ENCODE measurements at places on chromosomes 16 and 17.

DNA sequence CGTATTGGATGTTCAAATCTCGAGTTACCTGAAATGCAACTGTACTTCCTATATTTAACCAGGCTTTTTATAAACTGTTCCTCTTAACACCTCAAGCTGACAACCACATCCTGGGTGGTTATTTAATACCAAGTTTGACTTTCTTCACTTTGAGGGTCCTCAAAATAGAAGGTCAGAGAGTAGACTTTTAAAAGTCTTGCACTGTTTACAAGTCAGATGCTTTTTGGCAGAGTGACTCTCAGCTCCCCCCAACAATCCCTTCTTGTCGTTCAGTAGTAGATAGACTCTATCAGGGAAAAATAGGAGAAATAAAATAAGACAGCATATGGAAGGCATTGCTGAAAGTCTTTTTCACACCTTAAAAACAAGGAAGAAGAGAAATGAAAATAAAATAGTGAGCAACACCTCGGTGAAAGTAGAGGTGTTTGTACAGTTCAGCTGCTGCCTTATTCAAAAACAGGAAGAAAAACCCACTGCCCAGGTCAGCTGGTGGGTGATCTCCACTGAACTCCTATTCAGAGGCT is 650.4 kb downstream of the WWOX start:
- peak; percentile 48 for DNase-seq

DNA sequence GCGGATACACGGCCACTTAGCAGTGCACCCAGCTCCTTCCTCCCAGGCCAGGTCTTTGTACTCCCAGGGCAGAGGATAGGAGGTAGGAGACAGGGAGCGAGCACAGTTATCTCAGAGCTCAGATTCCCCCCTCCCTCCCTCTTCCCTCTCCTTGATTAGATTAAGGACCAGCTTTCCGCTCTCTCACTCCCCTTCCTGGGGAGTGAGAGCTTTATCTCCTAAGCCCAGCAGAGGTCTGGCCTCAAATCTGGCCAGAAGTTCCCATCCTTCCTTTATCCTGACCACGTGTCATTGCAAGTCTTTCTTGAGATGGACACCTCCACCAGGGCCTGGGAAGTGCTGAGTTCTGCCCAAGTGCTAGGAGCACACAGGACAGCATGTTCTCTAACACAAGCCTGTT is 5.1 kb downstream of the ARL4D start:
- DNase-seq, result no peak

DNA sequence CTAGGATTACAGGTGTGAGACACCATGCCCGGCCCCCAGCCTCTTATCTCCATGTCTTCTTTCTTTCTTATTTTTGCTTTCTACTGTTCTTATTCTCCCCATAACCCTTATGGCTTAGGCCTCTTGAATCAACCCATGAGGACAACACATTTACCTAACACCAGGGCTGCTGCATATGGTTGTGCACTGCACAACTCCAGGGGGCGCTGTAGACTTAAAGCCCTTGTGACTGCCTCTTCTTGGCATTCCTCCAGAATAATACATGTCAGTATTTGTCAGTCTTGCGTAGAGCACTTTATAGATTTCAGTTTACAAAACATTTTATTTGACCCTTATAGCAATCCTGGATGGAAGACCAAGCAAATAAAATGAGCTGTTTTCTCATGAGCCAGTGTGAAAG is 225.0 kb upstream of the SALL1 start:
- DNase-seq, result no peak

DNA sequence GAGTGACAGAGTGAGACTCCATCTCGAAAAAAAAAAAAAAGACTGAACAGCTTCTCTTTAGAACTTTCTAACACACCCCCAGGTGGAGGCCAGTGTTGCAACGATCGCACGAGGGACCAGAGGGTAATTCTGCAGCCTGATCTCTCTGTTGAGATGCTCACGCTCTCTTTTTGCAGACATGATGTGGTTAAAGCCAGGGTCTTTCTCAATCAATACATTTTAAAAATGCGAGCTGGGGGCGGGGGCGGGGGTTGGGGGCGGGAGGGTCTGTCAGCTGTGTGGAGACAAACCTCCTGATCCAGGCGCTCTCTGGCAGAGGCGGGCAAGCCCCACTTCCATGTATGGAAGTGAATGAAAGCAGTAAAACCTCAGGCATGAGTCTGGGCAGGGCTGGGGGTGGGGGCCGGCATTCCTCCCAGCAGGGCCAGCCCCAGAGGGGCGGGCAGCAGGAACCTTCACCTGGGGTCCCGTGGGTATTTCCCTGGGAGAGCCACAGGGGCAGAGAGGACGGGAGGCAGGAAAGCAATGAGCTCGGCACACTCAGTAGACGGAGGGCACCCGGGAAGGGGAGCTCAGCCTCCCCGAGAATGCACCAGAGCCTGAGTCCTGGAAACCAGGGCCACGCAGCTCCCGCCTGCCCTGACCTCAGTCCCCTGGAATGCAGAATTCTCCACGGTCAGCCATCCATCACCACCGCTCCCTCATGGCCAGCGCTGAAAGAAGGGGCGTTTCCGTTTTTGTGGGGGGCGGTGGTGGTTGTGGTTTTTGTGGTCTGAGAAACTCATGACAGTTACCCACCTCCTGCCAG is 28.0 kb downstream of the NXN start:
- no peak for DNase-seq

GRCh38 chr16:7534749-7535148 is 202.1 kb downstream of the RBFOX1 start:
- DNase-seq, result no peak

- no peak for DNase-seq
Observed at GRCh38 chr16:10078541-10078949, 103.7 kb downstream of the GRIN2A start.

DNA sequence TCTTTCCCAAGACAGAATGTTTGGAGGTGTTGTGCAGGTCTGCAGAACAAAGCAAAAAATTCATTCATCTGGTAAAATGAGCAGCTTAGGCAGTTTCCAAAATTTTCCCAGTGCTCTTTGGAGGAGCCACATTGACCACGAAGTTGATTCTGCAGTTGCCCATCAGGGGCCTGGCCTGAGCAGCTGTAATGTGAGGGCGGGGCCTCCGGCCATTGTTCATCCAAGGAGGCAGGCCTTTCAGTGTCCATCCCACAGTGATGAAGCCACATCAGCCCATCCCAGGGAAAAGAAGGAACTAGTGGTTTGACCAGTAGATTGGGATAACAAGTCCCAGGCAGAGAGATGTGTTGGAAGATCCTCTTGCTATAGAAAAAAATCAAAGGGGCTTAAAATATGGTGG is 10.1 kb downstream of the UBFD1 start:
- DNase-seq, result no peak

DNA sequence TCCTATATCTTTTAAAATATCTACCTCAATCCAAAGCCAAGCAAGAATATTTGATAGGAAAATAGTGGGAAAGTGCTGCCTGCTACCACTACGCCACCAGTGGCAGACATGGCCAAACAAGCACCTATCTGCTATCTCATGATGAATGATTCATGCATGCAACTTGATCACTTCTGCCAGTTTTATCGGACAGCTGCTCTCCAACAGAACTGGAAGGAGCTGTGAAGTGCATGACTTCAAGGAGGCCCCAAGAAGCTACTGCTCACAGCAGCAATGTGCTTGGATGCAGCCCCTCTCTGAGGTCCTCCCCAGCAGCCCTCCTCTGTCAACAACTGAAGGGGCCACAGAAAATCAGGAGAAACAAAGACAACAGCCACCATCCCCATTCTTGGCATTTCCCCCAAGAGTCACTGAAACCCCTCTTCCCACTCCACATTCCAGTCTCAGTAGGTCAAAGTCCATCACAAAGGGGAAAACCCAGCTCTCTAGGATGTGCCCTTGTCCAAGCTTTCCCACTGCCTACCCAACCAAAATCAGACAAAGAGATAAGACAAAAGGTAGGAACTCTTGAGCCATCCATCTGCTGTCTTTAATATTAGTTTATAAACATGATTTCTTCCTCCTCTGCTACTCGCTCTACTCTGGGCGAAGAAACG is 215.3 kb downstream of the C16orf78 start:
- no peak for DNase-seq

- DNase-seq, result peak; percentile 11
Observed at GRCh38 chr16:82945420-82946101, 318.8 kb downstream of the CDH13 start.

- DNase-seq, result no peak
Observed at GRCh38 chr16:7333180-7333725, 608 bp downstream of the RBFOX1 start.

DNA sequence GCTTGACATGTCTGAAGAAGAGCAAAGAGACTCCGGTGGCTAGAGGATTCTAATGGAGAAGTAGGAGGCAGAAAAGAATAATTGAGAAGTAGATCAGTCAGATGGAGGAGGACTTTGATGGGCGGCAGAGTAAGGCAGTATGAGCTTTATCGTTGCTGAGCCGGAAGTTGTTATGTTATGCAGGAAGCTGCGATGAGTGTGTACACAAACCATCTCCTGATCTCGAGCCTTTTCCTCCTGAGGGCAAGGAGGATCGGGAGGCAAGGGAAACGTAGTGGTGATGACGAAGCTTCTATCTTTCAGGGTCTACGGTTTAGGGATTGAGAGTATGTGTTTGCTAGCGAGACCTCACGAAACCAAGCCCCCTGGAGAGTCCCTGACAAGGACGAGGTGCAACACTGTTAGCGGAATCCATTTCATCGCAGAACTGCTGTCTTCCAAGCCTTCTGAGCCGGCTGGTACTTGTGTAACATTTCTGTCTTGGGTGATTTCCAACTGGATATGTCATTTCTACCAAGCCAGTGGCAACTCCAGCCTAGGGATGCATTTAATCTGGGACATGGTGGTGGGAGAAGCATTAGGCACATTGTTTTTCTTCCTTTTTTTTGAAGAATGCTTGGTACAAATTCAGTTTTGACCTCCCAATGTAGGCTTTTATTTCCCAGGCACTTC is 45.5 kb downstream of the RBFOX1 start:
- DNase-seq, result no peak

DNA sequence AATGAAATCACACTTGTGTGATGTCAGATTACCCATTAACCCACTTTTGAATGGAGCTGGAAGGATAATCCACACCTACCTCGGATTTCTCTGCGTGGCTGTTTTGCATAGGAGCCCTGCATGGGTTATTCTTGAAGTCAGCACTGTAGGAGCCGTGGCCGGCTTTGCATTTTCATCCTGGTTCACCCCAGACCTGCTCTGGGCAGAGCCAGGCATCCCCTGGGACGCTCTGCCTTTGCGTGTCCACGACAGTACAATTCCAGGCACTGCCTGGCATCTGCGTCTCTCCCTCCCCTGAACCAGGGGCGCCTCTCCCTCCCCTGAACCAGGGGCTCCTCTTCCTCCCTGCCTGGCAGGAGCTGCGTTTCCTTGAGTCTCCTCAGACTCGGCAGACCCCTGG is 29.7 kb upstream of the ZNF750 start:
- DNase-seq, result no peak

- DNase-seq, result no peak
Observed at GRCh38 chr16:24007391-24007790, 171.6 kb downstream of the PRKCB start.

DNA sequence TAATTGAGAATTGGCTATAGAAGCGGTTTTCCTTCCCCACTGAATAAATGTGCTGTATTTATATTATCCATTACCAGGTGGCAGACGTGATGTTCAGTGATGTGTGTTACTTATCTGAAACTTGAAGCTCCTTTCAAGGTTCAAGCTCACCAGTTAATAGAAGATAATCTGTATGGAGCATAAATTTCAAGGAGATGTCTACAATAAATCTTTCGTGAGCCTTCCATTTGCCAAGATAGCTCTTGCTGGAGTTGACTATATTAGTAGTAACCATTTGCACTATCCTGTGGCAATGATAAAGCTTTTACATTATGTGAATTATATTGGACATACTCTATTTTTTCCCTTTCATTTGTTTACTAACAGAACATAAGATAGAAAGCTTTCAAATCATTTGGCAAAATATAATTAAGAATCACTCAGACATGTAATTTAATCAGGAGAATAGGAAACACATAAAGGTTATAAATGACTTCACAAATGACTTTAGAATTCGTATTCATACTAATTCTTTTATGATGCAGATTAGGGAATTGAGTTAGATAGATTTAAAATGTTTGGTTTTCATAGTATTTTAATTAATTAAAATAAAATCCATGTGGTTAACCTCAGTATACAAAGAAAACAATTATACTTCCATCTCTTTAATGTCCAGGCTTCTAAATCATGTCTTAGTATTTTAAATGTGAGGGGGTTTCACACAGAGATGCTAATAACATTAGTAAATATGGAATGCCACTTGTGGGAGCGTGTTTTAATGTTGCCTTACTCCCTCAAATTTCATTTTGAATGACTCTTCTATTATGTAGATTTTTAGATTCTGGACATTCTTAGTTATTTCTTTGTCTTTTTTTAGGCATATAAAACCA is 664.4 kb upstream of the CDH8 start:
- no peak for DNase-seq

DNA sequence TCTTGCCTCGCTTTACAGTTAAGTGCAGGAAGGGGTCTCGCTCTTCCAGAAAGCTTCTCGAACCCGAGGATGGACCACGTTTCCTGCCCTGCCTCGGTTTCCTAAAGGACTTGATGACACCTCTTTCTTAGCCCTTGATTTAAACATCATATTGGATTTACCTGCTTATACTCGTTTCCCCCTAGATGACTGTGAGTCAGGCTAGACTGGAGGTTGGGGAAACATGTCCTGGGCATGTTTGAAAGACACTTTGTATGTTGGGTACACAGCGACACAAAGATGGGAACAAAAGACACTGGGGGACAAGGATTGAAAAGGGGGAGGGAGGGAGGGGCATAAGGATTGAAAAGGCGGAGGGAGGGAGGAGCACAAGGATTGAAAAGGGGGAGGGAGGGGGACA is 30.0 kb downstream of the SDK2 start:
- no peak for DNase-seq

DNA sequence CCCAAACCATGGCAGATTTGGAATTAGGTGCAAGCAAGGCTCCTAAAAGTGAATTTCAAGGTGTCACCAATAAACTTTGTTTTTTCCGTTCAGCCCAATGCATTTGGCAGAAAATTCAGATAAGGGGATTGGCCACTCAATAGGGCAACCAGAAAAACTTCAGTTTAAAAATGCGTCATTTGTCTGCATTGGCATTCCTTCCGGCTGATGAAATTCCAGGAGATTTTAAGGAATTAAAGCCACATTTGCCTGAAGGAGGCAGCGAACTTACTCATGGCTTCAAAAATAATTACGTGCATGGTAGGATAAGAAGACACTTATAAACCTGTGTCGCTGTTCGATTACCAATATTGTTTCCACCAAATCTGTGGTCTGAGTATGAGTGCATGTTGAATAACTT is 151.9 kb downstream of the SALL1 start:
- DNase-seq, result no peak

DNA sequence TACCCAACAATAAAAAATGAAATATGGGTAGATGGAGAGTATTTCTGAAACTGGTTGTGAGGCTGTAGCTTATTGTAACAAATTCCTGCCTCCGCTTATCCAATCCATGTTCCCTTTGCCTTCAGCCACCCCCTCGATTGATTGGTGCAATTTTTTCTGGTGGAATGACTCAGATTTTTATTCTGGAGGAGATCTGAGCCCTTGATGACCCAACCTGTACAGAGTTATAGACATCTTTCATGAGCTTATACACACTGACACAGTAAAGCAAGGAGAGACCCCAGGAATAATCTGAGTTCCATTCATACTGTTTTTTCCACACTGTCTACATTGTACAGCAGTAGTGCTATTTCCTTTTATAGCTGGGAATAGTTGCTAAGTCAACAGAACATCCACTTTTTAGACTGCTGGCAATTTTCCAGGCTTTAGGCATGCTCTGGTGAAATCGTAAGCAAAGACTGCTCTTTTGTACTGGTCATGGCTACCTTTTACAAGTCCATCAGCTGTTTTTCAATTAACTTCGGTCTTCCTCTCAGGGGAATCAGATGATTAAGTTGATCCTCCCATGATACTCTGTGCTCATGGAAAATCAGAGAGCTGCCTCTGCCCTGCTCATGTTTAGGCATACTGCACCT is 30.1 kb downstream of the CCL4 start:
- no peak for DNase-seq

- DNase-seq, result no peak
Observed at GRCh38 chr16:31451681-31452351, 7.5 kb upstream of the ARMC5 start.

All from CD4-positive, alpha-beta T cell treated with Interleukin-4 for 4 hours (primary cell).